ENCODE measurements at places on chromosomes 12 and 14. TPM values are rescaled to one million over a fixed set of nuclear protein-coding genes. Genes with fewer than 3 reads are reported as not detected.
A peak's percentile ranks its signal among the peaks of the same experiment; 100 is the strongest.

DNA sequence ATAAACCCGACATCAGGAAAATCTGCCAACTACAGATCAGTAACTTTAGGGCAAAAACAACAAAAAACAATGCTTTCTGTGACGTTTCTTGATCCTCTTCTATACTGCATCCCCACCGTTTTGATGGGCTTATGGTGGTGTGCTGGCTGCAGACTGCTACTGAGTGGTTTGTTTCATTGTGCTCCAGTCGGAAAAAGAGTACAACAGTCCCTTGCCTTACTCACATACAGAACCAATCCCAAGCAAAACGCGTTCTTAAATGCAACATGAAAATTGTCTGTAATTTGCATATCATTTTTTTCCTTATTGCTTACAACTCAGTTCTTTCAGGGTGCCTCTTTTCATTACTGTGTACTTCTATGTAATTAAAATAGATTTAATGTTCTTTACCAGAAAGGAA lies 2.3 kb downstream of the ETV6 start:
- H3K4me1 ChIP-seq, result peaks cover 52% of the 10 kb centered on the region
- H3K27ac ChIP-seq, result peak overlapping the region; percentile 95
- peaks cover 26% of the 10 kb centered on the region for H3K36me3 ChIP-seq
- H3K4me3 ChIP-seq, result peak overlapping the region; percentile 93
- no peak for DNase-seq

PTPN21 gene
- 0.16 TPM for total RNA-seq

GRCh38 chr14:50943943-50944646 lies at the start of gene PYGL:
Gene PYGL (minus strand): TSS chr14:50944483. CDS start chr14:50944403, 80 bp downstream.
- peaks cover 33% of the 10 kb centered on the region for H3K27me3 ChIP-seq
- H3K4me1 ChIP-seq, result peaks cover 13% of the 10 kb centered on the region

ARMH4 gene
- not detected for total RNA-seq

USP5 gene
- 128 TPM for total RNA-seq

DNA sequence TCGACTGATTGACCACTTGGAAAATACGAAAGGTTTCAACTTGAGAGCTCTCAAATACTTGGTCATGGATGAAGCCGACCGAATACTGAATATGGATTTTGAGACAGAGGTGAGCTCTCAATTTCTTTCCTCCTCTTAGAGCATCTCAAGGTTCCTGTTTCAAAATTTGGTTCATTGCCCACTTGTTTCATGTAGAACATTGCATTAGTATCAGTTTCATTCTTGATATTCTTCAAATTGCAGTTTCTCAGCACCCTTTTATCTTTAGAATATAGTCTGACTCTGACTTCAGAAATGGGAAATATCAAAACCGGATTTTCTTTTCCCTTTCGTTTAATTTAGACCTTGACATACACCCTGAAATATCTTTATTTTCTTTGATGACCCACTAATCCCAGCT lies 8.8 kb downstream of the DDX47 start:
- peaks cover 73% of the 10 kb centered on the region for H3K36me3 ChIP-seq
- H3K27me3 ChIP-seq, result no peaks in the 10 kb centered on the region
- H3K27ac ChIP-seq, result no peak overlapping the region
- H3K4me3 ChIP-seq, result no peak overlapping the region
- DNase-seq, result no peak
